Neural progenitor cell (in vitro differentiated cells): ENCODE measurements at places on chromosomes 12 and 14.

DNA sequence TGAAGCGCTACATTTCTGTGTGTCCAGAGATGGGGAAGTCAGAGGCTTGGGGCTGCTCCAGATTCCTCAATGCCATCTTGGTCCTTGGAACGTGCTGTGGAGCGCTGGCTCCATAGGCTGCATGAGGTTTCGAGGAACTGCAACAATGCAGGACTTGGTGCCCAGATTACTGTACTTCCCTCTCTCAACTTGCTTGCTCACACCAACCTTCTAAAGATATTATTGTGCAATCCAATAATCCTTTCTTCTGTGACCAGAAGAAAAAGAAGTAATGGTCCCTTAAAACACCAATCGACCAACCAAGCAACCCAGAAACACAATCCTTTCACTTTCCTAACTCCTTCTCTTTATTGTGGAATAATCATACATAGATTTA lies 3.7 kb downstream of the PRICKLE1 start:
- DNase-seq: no peak

- DNase-seq: no peak
Measured at GRCh38 chr12:55642267-55642666, 5.6 kb downstream of the OR10P1 start.

DNA sequence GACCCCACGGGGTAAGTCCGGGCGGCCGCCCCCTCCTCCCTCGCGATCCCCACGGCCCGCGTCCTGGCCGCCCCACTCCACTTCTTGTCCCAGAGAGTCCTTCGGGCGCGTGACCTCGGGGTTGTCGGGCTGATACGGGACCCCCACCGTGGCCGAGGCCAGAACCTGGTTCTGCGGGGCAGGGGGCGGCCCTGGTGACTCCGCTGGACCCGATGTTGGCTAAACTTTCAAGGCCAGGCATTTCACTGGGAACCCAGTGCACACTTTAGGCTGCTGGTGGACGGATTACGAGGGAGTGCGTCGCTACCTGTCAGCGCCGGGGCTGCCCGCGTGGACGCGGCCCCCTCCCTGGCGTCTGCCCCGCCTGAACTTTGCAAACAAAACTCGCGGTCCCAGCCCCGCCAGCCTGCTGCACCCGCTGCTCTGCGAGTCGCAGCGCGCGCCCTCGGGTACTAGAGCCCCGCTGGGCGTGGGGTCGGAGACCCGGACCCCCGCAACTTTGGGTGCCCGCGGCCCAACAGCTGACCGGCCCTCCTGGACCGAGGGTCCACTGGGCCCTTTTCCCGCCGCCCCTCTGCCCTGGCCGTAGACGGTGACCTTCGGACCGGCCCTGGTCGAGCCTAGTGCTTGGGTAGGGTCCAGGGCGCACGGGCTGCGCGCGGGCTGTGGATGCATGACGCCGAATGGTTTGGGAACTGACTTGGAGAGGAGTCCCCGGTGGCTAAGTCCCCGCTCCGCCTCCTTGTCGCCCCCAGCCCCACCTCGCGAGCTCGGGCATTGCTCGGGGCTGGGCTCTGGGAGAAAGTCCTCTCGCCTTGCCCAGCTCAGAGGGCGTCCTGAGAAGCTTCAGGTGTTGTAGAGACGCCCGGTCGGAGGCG lies 624 bp downstream of the RIN3 start:
- peak; percentile 43 for DNase-seq

DNA sequence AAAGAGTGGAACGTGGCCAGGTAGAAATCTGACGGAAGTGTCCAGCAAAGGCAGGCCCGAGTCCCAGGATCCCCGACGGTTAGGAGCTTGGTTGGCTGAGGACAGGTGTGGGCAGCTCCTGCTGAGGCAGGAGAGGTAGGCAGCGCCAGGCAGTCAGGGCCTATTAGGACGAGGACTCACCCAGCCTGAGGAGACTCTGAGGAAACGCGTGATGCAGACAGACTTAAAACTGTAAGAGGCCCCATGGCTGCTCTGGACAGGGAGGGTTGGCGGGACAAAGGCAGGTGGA lies 255.7 kb upstream of the SFSWAP start:
- DNase-seq: no peak

- no peak for DNase-seq
Measured at GRCh38 chr12:42396473-42397259, 70.7 kb downstream of the PPHLN1 start.

DNA sequence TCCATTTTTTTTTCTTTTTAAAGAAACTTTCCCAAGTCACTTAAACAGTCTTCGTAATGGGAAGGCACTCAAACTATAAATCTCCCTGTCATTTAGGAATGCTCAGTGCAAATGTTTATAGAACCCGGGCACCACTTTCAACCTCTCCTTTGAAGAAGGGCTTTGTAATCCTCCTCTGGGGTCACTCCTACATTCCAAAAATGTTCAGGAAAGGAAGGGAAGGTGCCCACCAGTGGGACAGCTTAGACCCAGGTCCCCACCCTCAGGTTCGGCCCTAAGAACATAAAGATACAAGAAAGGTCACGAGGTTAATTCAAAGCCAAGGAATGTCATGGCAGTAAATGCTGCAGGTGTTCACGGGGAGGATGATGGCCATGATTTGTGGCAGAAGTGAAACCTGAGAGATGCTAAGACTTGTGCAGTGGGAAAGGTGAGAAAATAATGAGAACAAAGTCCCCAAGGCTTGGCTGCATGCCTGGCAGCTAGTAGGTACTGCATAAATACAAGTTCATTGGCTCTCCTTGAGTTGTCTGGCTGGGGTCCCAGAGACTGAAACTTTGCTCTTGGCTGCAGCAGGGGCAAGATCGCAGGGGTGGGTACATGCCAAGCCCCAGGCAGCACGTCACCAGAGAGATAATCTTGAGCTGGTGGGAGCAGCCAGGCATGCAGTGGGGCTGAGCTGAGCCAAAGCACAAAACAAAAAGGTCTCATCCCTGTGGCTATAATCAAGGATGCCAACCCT lies 21.1 kb downstream of the KRT18 start:
- DNase-seq: no peak

- peak; percentile 30 for DNase-seq
Measured at GRCh38 chr14:71212683-71213107, 305.4 kb downstream of the PCNX1 start.

DNA sequence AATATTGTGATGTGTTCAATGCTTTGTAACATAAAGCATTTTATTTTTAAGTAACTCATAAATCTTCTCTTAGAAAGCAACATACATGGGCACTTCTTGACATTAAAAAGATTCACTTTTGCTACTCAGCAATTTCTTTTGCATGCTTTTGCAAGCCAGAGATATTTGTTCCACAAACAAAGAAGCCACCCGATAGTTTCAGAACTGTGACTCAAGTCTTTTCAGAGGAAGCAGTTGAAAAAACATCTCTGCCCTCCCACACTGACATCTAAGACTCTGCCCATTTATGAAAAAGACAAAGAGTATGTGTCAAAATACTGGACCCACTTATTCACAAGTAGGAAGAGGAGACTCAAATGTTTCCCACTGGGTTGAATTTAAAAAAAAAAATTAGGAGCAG lies 7.5 kb downstream of the APPL2 start:
- no peak for DNase-seq

DNA sequence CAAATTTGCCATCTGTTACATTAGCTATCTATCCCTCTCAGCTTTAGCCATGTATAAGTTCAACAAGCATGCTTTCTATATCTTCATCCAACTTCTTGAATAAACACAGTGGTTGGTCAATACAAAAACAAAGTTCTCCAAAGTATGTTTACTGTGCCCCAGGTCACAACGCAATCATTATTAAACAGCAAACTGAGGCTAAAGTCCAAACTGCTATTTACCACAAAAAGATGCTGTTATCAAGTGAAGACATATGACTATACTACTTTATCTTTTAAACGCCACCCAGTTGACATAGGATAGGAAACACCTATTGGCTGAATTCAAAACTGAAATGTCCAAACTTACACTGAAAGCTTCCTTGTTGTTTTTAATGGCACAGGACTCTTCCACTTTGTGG lies 11.7 kb downstream of the ZCCHC8 start:
- no peak for DNase-seq

DNA sequence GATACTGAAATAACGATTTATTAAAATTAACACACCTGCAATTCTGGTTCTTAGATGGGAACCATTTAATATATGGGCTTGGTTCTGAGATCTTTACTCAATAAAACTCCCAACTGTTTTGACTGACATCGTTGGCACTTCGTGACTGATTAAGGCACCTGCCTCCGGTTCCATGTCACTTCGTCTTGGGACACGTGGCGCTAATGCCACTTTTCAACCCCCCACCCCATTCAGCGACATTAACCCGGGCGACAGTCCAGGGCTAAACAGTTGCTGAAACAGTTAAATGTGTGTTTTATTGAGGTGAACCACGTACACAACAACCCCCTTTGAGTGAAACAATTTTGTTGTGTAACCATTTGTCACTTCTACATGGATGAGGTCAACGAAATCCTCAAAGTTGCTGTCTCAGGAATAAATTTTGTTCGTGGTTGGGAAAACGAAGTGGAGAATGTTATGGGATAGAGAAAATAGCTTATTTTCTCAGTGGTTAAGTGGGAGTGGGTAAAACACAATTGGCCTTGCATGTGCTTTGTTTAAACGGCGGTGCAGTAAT lies 9.9 kb upstream of the SLC38A2 start:
- no peak for DNase-seq

DNA sequence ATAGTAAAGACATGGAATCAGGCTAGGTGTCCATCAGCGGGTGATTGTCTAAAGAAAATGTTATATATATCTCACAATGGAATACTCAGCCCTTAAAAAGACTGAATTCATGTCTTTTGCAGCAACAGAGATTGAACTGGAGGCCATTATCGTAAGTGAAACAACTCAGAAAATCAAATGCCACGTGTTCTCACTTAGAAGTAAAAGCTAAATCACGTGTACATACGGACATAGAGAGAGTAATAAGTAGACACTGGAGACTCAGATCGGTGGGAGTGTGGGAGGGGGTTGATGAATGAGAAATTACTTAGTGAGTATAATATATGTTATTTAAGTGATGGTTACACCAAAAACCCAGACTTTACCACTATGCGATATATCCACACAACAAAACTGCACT lies 266.3 kb upstream of the PPFIA2 start:
- no peak for DNase-seq

- DNase-seq: no peak
Measured at GRCh38 chr12:70560671-70561070, 76.6 kb downstream of the PTPRB start.

GRCh38 chr12:97167598-97167997 lies 260.5 kb downstream of the NEDD1 start:
- no peak for DNase-seq

DNA sequence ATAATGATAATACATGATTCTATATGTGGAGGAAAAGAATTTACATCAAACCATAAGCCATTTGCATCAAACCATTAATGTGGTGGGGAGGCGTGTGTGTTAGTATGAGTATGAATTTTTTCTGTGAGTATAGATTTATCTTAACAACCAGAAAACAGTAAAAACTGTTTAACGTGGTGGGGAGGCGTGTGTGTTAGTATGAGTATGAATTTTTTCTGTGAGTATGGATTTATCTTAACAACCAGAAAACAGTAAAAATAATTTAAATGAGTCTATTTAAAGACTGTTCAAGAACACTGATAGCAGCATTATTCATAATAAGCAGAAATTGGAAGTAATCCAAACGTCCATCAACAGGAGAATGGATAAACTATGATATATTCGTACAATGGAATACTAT lies 9.1 kb upstream of the MSI1 start:
- DNase-seq: no peak

- no peak for DNase-seq
Measured at GRCh38 chr12:110746550-110746949, 3.9 kb upstream of the PPP1CC start.

DNA sequence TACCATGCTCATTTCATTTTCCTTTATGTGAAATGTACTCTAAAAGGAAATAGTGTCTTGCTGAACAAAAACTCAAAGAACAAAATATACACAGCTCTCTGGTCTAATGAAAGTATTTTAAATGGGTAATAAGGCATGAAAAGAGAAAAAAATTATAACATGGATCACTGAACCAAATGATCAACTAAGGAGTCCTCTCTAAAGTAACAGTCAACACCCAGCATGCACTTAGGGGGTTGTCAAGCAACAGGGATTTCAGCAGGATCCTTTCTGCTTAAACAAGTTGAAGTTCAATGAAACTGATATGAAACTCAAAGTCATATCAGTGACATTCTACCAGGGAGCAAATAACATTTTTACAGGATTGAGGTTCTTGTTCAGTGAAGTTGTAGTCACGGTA lies 398.8 kb downstream of the SEC23A start:
- no peak for DNase-seq
